ENCODE measurements at places on chromosomes 12 and 14.

GRCh38 chr12:2198005-2198501 lies 145.3 kb downstream of the CACNA1C start:
- DNase-seq: peak; percentile 57

DNA sequence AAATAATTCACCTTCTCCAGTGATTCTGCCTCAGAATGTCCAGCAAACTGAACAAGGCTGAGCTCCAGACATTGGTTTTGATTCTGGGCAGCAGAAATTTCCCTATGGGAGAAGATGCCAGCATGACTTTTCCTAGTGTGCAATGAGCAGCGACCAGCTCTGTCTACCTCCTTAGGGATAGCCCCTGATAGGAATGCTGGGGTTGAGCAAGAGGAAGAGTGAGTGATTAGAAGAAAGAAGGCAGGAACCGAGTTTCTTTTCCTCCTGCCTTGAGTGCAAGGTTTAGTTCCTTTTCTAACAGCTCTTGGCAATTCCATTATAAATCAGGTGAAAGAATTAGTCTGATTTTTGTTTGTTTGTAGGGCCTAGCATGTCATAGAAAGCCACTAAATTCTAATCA lies 379.0 kb downstream of the DAD1 start:
- DNase-seq: no peak

DNA sequence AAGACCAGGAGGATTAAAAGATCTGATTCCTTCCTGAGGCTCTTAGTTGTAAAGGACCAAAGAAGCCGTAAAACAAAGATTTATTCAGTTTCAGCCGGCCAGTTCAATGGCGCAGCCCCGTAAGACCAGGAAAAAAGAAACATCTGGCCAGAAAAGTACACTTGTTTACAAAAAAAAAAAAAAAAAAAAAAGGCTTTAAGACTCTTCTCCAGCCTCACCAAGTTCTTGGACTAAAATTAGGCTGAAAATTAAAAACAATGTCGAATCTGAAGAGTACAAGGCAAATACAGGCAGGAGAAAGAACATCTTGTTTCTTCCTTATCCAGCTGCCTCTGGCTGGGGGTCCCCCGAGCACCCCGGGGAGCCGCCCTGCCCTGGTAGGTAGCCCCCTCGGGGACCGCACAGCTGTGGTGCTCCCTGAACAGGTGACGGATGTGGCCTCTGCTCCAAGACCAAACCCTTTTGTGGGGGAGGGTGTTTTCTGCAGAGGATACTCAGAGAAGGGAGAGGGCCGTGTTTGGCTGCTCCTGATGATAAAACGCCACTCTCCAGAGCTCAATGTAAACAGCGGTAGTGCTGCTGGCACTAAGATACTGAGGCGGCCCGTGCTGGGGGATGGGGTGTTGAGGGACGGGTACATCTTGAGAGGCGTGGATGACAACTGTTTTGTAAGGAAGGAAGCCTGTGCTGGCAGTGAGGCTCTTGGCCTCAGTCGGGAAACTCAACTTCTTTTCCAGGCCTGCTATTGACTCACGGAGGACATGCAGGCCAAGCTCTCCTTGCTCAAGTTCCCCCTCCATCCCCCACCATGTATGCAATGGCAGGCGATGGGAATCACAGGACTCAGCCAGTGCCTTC lies 201.0 kb upstream of the DIO3 start:
- no peak for DNase-seq

GRCh38 chr14:65492266-65492665 lies 79.7 kb downstream of the FUT8 start:
- DNase-seq: no peak

DNA sequence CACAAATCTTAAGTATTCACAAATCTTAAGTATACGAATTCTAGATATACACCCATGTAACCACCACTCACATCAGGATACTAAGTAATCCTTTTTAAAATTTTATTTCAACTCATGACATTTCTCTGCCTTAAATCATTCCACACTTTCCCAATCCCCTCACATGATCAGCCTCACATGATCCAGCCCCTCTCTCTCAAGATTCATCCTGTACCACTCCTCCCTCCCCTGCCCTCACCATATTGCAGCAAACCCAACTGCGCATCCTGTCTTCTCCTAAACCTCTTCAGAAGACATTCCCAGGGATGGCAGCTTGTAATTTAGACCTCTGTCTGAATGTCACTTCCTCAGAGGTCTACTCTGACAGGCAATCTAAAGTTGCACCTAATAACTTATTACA lies 1.7 kb upstream of the EIF4B start:
- DNase-seq: no peak

DNA sequence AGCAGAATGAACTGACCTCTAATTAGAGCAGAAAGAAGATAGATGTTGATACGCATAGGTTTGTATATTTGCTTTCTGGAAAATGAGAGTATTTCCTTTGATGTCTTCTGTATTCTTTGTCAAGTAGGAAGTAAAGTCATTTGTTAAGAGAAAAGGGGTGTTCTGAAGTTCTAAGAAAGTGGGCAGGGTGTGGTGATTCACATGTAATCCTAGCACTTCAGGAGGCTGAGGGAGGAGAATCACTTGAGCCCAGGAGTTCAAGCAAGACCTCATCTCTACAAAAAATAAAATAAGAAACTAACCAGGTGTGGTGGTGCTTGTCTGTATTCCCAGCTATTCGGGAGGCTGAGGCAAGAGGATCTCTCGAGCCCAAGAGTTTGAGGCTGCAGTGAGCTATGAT lies 2.8 kb downstream of the RHNO1 start:
- no peak for DNase-seq

GRCh38 chr14:74324931-74325361 lies 22.2 kb upstream of the ABCD4 start:
- DNase-seq: no peak

GRCh38 chr14:22190411-22191191 lies 398.4 kb downstream of the DAD1 start:
- peak; percentile 88 for DNase-seq

DNA sequence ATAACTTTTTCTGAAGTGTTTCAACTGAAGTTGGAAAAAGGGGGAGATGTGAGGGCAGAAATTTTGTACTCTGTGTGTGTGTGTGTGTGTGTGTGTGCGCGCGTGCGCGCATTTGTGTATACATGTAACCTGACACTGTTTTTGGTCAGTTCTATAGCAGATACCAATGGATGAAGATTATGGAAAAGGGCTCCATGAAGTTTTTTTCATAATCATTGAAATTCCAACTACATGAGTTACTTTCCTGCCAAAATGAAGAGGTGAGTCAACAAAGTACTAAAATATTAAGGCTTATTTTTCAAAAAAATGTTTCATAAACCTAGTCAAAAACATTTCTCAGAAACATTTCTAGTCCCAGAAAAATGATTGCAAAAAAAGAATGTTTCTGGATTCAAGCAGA lies 25.7 kb upstream of the CERS5 start:
- DNase-seq: no peak

- DNase-seq: no peak
These were observed 212.5 kb downstream of the NOVA1 start for GRCh38 chr14:26385310-26385709.

- DNase-seq: no peak
These were observed 70.7 kb upstream of the TMEM263 start for GRCh38 chr12:106885026-106885425.

DNA sequence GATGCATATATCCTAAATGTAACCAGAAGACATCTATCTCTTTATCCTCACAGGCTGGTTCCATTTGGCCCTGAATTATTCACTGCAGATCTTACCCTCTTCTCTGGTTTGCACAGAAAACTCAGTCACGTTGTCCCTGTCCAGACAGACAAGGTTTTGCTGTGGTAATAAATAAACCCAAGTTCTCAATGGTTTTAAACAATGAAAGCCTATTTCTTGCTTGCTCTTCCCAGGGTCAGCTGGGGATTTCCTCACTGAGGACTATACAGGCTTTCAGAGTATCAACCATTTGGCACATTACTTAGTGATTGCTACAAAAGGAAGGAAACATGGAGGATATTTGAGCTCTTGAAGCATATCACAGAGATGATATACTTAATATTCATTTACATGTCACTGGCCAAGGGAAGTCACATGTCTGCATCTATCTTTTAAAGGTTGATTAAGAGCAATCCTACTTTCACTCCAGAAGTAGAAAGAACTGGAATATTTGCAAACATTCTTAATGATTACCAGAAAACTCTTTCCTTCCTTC lies 24.4 kb upstream of the E2F7 start:
- DNase-seq: no peak

DNA sequence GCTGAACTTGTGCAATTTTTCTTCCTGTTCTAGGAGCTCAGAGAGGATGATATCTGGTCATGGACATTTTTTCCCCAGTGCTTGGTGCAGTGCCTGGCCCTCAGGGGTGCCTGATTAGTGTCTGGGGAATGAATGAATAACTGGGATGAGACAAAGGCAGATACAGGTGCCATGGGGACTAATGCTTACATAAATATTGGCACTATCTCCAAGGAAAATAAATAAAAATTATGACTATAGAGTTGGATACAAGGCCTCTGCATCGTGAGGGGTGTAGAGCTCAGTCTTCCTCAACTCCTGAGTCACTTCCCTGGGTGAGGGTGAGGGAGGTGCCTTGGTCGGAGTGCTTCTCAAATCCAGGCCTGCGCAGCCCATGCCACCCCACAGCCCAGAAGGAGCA lies 188.6 kb downstream of the KCNA5 start:
- DNase-seq: no peak

DNA sequence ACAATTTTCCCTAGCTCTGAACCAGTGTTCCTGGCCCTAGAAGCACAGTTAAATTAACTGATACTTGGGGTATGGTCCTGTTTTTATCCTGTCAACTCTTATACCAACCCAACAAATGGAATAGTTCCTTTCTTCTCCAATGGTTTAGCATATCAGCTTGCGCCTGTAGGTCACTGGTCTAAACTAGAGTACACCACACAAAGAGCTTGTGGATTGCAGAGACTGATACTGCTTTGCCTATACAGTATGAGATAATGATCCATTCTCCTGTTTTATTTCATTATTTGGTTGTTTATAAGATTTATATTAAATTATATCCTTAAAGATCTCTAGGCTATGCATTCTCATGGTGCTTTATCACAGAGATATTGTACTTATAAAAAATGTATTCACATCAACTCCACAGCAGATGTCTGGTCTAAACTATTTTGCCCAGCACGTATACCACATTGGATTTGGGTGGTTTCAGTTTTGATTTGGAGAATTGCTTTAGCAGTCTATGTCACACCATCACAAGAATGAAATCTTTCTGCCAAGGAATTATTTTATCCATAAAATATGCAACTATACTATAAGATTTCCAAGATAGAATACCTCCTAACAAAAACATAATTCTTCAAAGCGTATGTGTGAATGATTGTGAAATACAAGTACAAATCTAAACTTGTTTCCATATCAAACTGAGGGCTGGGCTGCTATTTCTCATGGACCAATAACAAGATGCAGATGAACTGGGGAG lies 142.1 kb downstream of the SLC16A7 start:
- no peak for DNase-seq

GRCh38 chr12:52043386-52044212 lies 7.6 kb upstream of the NR4A1 start:
- DNase-seq: no peak

DNA sequence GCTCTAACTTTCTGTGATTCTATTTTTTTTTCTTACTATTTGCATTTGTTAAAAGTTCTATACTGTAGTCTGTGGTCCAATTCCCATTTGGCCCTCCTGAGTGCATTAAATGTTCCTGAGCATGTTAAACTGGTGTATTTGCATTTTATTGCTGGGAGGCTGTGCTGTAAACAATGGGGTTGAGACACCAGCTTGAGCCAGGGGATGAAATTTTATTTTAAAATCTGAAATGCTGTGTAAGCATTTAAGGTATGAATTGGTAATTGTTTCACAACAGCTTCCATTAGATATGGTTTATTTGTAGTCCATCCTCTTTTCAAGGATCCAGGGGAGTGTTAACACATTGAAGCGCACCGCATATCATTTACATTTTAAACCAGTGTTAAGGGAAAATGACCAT lies 89.9 kb upstream of the RFX4 start:
- no peak for DNase-seq

DNA sequence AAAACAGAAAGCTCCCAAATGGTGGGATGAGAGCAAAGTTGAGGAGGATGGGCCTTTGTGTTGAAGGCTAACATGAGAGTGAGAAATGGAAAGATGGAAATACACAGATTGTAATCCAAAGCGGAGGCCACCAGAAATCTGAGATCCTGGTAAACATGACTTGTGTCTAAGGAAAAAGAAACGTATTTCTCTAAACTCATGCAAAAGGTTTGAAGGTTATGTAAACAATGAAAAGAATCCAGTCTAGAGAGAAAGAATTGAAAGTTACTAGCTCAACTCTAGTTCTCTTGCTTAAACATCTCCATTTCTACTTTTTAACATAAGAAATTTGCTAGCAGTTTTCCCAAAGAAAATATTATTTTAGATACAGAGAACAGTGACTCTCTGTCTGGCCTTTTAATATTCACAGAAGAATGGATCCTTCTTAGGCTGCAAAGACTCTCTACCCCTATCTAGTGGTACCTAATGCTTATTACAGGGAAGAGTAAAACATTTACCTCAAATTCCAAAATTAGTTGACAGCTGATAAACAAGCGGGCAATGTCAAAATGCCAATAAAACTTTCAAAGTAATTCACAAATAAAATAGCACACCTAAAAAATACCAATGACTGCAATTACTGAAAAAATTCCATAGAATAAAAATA lies 75.8 kb upstream of the SOX5 start:
- DNase-seq: no peak

GRCh38 chr12:123607756-123608155 lies 5.9 kb downstream of the DDX55 start:
- no peak for DNase-seq

DNA sequence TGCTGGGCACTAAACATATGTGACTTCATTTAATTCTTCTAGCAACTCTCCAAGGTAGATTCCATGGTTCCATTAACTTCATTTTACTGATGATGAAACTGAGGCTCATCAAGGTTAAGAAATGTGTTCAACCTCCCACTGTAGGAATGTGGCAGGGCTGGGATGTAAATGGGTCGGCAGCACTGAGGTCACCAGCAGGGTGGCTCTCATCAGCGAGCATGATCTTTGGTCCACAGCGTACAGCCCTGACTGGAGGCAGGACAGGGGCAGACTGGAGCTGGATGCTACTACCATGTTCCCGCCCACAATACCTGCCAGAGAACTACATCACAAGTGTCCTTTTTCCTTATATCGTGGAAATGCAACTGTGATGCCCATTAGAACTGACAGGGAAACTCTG lies 4.6 kb downstream of the APPL2 start:
- no peak for DNase-seq

GRCh38 chr12:24268663-24269186 lies 319.3 kb upstream of the SOX5 start:
- no peak for DNase-seq

GRCh38 chr14:61290701-61291100 lies 9.6 kb upstream of the TMEM30B start:
- DNase-seq: no peak

- DNase-seq: peak; percentile 35
These were observed 68.4 kb downstream of the PPM1H start for GRCh38 chr12:62866451-62867082.

- no peak for DNase-seq
These were observed 81.3 kb downstream of the MED13L start for GRCh38 chr12:116196226-116196625.

DNA sequence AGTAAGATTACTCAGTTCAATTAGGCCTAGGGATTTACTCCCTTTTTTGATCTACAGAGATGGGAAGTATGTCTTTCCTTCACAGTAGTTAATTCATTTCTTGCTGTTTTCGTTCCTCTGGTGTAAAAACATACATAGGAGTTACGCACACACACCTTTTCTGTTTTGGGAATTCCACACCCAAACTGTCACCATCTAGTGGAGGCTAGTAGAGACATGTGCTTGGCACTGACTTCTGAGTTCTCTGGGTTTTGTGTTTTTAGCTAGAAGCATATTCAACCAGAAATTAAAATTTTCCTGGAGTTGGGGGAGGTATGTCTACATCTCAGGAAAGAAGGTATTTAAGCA lies 1.4 kb downstream of the SUSD6 start:
- no peak for DNase-seq
